ENCODE measurements at places on chromosomes 12 and 14.
A peak's percentile ranks its signal among the peaks of the same experiment; 100 is the strongest.

- DNase-seq: no peak
Measured at GRCh38 chr14:27056586-27056985, 458.8 kb upstream of the NOVA1 start.

DNA sequence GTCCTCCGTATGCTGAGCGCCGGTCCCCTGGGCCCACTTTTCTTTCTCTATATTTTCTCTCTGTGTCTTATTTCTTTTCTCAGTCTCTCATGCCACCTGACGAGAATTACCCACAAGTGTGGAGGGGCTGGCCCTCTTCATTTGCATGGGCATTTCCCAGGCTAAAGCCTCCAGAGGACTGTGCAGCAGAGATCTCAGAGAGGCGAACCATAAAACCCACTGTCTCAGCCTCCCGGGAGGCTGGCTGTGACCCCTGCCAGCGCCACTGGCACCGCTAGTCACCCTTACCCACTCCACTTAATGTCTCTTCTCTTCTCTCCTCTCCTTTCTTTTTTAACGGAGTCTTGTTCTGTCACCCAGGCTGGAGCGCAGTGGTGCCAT is 7.1 kb upstream of the SERPINA9 start:
- no peak for DNase-seq

- no peak for DNase-seq
Measured at GRCh38 chr12:65505386-65506121, 227.1 kb downstream of the MSRB3 start.

- DNase-seq: no peak
Measured at GRCh38 chr12:1339618-1340319, 254.6 kb downstream of the FBXL14 start.

- no peak for DNase-seq
Measured at GRCh38 chr14:90687680-90688079, 128.6 kb downstream of the TTC7B start.

- peak; percentile 65 for DNase-seq
Measured at GRCh38 chr12:46373301-46374296, 1.0 kb upstream of the SLC38A2 start.

GRCh38 chr14:67510836-67511235 is 22.3 kb upstream of the PLEKHH1 start:
- no peak for DNase-seq

DNA sequence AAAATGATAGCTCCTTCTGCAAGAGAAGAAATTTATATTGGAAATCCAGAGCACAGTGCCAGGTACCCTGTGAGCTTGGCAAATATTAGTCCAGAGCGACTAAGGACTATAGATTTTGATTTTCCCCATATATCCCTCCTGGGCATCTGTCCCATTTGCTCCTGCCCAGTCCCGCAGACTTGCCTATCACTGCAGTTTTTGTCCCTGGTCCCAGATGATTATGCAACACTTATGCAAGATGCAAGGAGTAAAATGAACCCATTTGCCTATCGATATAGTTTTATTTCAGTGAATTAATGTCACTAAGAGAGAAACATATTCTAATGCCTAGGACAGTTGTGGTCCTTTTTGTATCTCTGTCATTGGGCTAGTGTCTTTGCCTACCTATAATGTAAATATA is 215.9 kb upstream of the BMP4 start:
- DNase-seq: no peak

DNA sequence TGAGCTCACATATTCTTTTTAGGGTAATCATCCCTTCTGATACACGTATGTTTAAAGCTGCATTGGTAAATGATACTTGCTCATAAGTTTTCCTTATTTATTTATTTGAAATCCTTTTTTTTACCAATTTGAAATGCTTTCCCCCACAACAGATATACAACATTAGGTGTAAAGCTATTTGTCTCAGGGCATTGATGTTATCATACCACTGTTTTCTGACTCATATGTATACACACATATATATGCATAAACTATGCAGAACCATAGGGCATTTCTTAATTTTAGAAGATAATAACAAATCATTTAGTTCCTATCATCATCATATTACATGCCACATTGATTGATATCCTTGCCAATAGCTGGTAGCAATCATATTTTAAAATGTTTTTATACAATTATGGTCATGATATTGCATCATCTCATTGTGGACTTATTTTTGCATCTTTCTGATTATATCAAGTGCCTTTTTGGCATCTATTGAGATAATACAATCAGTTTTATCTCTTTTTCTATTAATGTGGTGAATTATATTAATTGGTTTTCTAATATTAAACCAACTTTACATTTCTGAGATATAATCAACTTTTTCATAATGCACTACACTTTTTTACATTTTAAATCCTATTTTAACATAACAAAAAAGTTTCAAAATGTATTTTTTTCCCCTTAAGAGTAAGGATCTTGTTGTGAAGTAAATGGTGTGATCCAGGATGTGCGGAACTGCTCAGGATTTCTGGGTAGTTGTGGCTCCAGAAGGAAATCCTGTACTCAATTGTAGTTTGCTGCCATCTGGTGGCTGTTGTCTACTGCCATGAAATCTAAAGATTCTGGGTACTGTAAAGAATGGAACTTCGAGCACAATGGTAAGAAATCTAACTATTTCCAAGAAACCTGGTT is 16.7 kb downstream of the OR9K2 start:
- DNase-seq: no peak

GRCh38 chr12:31234955-31235867 is 90.7 kb downstream of the SINHCAF start:
- no peak for DNase-seq

- no peak for DNase-seq
Measured at GRCh38 chr14:95635051-95635450, 51.2 kb upstream of the TCL1B start.

DNA sequence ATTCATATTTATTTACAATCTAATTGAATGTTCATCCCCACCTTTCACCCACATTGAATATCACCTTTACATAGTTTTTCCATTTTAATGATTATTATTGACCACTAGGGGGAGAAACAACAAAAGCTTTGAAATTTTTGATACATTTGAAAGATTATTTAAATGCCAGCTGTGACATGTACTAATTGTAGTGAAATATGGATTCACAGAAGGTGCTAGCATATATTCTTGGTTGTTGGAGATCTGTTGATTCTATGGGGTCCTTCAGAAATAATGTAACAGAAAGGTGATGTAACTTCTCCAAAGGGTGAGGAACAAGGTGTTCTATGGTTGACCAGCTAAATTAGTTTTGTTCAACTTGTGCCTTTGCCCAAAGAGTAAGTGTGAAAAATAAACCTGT is 22.4 kb upstream of the GPR33 start:
- no peak for DNase-seq

- no peak for DNase-seq
Measured at GRCh38 chr12:1706632-1706980, 15.7 kb downstream of the ADIPOR2 start.

GRCh38 chr14:97456958-97457357 is 659.8 kb downstream of the VRK1 start:
- DNase-seq: peak; percentile 67

DNA sequence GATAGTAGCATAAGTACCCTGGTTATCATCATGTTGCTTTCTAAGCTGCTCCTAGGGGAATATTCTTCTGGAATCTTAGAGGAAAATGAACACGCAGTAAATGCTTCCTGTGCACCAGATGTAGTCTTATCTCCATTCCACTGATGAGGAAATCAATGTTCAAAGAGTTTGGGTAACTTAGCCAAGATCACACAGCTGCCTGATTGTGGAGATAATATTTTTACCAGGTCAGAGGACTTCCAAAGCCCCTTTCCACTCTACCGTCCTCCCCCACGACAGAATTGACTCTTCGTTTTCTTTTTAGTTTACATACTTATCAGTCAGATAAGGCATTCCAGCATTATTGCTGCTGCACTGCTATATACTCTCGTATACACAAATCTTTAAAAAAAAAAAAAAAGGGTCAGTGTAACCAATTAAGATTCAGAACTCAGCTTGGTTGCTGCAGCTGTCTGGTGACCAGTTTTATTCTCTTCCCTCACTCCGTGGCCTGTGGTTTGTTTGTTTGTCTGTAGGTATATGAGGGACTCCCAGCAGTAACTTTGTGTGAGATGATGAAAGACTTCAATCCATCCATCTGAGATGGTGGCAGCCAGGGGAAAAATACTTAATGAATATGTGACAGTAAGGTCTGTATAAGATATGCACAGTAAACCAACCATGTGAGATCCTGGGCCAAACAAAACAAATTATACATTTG is 110.5 kb downstream of the TGFB3 start:
- no peak for DNase-seq

- DNase-seq: no peak
Measured at GRCh38 chr12:109538191-109538863, 35.0 kb downstream of the MMAB start.

DNA sequence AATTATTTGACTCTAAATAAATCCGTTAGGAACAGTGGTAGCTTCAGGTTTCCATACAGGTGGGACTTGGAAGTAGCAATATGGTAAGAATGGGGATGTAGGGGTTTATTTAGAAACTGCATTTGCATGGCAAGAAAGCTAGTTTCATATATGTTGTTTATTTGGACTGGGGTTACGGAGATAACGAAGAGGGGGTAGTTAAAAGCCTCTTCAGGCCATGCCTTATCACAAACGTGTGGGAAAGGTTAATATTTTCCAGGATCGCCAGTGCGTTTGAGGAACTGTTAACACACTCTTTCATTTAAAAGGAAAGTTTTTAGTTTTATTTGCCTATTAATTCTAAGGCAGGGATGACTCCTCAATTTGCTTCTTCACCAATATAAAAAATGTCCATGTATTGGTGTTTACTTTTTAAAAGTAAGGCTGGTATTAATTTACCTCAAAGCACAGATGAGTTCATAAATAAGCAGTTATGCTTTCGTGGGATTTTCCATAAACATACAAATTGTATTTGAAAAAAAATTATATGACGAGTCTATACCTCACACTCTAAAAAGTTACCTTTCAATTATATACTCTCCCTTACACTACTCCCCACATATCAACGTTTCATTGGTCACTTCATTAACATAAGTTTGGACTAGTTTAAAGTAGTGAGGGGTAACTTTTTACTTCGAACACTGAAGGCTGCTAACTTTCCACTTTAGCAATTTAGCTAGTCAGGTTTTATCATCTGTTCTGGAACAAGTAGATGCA is 814 bp downstream of the RAB2B start:
- no peak for DNase-seq

- DNase-seq: no peak
Measured at GRCh38 chr14:71855399-71856036, 76.7 kb upstream of the RGS6 start.

GRCh38 chr12:59164226-59164625 is 243.9 kb upstream of the LRIG3 start:
- DNase-seq: no peak

GRCh38 chr14:79608446-79608845 is 602.9 kb downstream of the DIO2 start:
- DNase-seq: no peak

DNA sequence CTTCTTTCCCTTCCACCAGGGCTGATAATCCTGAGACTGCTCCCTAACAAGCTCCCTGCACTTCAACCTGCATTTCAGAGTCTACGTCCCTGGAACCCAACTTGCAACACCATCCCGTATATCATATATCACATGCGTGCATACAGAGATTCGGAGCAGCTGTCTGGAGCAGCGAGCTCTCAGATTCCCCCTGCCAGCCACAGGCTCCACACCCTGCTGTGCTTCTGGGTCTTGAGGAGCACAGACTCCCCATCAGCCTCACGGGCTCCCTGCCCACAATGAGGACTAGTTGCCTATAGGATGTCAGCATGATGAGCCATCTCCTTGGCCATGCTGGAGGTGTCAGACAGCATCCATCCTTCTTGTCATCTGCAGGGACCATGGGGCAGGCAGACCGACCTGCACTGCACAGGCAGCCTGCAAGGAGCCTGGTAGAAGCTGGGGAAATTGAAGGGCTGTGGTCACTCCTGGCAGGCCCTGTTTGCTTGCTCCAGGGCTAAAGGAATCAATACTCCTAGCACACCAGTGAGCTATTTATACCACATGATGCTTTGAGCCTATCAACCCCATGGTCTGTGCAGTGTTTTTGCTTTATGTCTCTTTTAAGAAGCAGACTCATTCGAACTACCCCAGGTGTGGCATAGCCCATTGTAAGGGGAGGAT is 19.6 kb upstream of the HDAC7 start:
- DNase-seq: no peak

- no peak for DNase-seq
Measured at GRCh38 chr14:101313268-101313667, 248.0 kb upstream of the DIO3 start.

GRCh38 chr12:5138845-5139244 is 95.2 kb downstream of the KCNA5 start:
- DNase-seq: no peak

DNA sequence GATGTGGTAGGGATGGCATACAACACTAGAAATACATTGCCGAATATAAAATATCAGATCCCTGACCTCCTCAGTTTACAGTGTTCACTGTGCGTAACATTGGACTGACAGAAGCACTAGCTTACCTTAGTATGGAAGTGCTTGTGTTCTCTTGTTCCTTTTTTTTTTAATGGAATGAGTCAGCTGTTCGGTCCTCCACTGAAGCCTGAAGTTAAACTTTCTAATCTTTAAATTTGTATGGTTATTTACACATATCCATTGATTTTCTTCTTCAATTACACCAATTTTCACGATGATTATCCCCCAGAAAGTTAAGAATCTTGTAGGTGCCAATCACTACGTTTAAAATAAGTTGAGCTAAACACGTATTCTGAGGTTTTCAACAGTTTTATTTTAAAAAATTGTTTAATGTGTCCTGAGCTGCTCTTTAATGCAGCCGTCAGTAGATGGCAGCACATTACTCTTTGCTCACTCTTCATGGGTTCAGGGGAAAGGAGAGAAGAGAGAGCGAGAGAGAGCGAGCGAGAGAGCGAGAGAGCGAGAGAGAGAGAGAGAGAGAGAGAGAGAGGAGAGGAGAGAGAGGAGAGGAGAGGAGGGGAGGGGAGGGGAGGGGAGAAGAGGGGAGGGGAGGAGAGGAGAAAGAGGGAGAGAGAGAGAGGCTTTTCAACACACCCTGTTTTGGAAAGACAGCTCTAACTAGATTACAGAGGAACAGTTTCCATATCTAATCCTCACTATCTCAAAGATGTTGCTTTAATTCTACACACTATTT is 134.7 kb upstream of the SCAF11 start:
- DNase-seq: peak; percentile 45

DNA sequence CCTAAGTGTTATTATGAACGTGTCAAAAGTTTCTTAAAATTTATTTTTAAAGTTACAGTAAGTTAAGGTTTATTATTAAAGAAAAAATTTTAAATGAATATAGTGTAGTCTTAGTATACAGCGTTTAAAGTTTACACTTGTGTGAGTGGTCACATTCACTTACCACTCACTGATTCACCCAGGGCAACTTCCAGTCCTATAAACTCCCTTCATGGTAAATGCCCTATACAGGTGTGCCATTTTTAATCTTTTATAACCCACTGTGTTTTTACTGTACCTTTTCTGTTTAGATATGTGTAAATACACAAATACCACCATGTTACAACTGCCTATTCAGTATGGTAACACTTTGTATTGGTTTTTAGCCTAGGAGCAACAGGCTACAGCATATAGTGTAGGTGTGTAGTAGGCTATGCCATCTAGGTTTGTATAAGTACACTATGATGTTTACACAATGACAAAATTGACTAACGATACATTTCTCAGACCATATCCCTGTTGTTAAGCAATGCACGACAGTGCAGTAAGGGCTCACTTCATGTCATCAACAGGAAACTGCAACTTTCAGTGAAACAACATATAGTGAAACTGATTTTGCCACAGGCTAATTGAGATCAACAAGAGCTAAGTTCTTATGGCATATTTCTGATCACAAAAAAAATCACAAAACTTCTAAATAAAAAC is 112.0 kb upstream of the TMCC3 start:
- DNase-seq: no peak

Data from activated naive CD4-positive, alpha-beta T cell treated with anti-CD3 and anti-CD28 coated beads, Interleukin-2, amount 50 U/mL, for 72 hours (primary cell).